ENCODE measurements at places on chromosomes 12 and 14. TPM values are rescaled to one million over a fixed set of nuclear protein-coding genes. Genes with fewer than 3 reads are reported as not detected.

DNA sequence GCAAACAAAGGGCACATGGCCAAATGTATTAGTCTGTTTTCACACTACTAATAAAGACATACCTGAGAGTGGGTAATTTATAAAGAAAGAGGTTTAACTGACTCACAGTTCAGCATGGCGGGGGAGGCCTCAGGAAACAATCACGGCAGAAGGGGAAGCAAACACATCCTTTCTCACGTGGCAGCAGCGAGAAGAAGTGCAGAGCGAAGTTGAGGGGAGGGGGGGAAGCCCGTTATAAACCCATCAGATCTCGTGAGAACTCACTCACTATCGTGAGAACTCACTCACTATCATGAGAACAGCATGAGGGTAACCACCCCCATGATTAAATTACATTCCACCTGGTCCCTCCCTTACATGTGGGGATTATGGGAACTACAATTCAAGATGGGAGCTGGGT is 66.1 kb downstream of the ST8SIA1 start:
- no peak for DNase-seq

DNA sequence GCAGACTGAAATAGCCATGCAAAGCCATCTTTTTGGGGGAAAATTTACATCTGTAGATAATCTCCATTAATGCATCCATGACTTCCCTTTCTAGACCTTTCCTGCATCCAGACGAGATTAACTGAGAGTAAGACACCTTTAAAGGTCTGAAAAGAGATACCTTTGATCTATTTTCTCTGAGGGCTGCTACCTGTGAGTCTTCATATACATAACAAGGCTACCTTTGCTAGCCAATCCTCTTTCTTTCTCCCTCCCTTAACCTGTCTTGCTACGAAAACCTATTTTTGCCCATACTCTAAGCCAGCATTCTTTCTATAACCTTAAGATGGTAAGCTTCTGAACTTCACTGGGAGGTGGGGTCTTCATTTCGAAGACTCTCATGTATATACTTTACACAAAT is 908.5 kb upstream of the FBXO33 start:
- no peak for DNase-seq

The TSPAN19 gene
- not detected for total RNA-seq

DNA sequence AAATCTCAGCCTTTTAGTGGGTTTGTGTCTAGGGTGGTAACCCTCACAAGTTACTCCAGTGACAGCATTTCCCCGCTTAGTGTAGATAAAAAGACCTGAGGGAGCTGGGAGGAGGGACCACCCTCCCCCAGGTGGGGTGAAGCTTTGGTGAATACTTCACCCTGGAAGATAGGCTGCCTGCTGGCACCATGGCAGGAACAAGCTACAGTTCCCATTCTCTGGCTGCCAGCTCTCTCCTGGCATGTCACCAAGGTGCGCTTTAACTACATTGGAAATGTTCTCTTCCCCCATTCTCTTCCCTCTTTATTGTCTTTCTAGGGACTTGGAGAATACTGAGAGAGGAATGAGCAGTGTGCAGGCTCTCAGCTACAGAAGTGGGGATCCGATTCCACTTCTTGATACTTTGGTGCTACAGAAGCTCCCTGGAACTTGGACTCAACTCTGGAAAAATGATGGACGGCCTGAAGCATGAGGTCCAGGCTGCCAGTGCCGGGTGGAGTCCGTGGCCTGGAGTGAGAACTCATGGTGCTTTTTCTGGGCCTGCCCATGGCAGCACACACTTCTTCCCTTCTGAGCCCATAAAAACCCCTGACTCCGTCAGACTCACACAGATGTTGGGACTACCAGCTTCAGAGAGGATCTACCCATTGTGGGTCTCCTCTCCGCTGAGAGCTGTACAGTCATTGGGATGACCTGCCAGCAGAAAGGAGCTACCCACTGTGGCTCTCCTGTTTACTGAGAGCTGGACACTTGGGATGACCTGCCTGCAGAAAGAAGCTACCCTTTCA is 198.0 kb downstream of the ADGRD1 start:
- no peak for DNase-seq

The ERP27 gene
- 0.10 TPM for total RNA-seq

DNA sequence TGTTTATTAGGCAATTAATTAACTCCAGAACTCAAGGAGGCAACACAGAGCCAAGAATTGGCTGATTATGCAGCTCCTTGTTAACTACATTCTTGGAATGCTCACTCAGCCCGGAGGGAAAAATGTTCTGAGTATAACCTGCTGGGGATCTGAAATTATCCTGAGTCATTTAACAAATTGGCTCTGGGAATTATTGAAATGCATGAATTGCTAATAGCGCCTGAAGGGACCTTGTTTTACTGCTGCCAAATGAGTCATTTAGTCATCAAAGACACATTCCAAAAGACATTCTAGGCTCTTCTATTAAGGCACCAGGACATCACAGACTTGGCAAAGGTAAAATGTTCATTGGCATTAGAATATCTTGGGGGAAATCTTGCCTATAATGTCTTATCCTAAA is 13.0 kb downstream of the TMEM52B start:
- peak; percentile 51 for DNase-seq

GRCh38 chr14:101114726-101115515 is 211.4 kb upstream of the RTL1 start:
- no peak for DNase-seq

The AQP6 gene
- total RNA-seq, result not detected

- DNase-seq, result no peak
These were observed 70.7 kb downstream of the SLC8A3 start for GRCh38 chr14:70118064-70118463.

The RILPL1 gene
- 4.8 TPM for total RNA-seq

Data from RPMI7951 (cell line).